NCI-H510A (cell line): ENCODE measurements at places on chromosomes 2 and 18.

DNA sequence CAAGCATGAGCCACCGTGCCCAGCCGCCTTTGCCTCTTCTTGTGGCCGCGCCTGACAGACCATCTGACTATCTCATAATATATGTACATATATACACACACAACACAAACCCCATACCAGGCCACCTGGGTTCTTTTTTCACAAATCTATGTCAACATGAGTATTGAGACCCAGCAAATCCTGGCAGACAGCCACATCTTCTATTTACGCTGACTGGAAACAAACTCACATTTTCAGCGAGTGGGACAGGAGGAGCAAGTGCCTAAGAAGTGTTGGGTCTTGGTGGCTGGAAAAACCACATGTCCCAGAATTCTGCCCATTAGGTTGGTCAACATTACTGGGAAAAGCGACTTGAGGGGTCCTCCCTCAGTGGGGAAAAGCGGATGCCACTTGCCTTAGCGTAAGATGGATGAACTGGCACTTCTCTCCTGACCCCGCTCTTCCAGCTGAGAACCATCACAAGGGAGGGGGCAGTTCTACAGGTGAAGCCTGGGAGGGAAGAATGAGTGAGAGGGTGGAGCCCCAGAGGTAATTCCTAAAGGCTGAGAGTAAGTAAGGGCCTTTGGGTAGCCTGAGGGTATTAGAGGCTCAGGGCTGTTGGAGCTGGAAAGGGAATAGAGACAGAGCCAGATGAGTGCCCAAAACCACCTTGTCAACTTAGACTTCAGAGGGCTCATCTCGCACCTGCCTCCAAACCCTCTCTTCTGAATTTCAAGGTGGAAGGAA, 1.9 kb downstream of the SCYGR3 start:
- DNase-seq: peak; percentile 33

GRCh38 chr18:79111483-79111882, 42.3 kb downstream of the ATP9B start:
- DNase-seq: no peak

DNA sequence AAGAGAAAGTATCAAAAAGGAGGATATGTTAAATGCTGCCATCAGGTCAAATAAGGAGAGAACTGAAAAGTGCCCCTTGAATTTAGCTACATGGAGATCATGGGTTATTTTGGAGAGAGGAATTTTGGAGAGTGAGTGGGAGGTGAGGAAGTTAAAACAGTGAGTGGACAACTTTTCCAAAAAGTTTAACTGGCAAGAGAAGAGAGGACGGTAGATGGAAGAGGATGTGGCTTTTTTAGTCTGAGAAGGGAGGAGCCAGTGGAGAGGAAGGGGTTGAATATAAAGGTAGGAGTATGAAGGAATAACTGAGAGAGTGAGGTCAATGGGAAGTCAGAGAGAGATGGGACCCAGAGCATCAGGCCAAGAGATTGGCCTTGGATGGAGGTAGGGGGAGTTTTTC, 62.5 kb upstream of the NFE2L2 start:
- DNase-seq: no peak

DNA sequence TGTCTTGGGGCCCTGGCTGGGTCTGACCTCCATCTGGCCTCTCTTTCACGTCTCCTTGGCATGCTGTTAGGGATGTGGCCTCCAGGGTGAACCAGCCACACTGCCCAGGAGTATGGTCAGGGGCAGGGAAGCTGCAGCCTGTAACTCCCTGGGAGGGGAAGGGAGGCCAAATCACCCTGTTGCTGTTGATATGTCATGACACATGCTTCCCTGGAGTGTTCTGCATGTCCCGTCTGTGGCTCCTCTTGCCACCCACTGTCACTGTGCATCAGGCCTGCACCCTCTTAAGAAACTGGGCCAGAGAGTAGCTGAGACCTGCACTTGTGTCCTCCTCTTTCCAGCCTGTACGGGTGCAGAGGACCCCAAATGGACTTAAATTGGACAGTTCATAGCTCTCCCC, 221.3 kb downstream of the FHOD3 start:
- no peak for DNase-seq

DNA sequence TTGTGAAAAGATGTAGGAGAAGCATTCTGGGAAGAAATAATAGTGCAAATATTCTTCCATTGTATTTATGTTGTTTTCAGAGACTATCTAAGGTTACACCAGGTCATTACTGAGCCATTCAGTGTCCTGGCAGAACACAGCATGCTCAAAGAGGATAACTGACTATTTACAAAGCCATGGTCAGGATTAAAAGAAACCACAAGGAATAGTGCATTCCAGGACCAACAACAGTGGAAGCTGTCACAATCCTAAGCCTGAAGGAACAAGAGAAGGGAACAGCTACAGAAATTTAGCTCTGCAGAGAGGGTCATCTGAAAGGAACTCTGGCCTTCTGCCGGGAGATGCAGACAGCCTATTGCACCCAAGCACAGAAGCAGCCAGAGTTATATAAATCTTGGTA, 116.7 kb downstream of the DSC3 start:
- DNase-seq: no peak
